Amniotic stem cell (primary cell): ENCODE measurements at places on chromosomes 7 and 10.

GRCh38 chr10:106714734-106715555, 449.6 kb downstream of the SORCS1 start:
- no peak for DNase-seq

DNA sequence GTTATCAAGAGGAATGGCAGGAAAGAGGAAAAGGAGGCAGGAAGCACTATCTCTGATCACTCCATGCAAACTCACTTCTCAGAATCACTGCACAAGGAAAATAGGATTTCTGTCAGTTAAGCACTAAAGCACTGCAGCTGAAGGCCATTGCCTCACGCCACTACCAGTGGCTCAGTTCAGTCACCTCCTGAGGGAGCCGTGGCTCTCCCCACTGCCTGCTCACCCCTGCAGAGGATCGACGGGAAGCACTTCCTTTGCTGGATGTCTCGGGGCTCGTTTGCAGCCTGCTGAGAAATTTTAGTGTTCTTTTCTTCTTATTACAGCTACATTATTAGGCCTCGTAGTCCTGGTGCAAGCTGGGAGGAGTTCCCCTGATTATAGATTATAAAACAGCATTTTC, 90.1 kb upstream of the ADCY1 start:
- no peak for DNase-seq

DNA sequence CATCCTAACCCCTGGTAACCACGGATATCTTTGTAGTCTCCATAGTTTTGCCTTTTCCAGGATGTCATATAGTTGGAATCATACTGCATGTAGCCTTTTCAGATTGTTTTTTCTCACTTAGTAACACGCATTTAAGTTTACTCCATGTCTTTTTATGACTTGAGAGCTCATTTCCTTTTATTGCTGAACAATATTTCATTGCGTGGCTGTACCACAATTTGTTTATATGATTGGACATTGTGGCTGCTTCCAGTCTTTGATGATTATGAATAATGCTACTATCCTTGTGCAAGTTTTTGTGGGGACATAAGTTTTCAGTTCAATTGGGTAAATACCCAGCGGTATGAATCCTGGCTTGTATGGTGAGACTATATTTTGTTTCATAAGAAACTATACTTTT, 60.8 kb downstream of the AOAH start:
- no peak for DNase-seq

DNA sequence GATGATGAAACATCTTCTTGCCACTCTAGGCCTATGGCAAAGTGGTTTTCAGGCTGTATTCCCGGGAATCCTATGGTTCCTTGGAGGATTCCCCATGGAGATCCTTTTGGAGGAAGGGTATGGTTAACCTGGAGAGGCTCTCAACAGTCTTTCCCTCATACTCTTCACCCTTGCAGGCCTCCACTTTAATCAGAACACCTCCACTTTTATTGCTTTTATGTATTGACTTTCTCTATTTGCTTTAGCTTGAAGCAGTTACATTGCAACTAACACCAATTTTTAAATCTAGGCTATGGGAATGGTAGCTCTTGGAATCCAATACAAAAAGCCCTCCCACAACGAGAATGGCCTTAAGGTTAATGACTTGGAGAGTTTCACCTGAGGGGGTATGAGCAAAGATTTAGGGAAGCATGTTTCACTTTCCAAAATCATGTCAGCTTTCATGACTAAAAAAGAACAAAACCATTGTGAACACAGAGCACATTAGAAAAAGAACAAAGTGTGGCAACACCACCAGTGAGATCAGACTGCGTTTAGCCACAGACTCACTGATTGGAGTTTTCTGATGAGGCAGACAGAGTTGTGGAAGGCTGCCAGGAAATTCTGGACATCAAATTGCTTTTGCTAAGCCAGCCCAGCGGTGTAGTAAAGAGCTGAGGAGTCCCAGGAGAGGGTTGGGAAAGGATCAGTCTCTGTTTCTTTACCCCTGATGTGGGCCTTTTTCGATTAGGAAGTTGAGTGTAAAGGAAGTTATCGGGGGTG, 130.4 kb upstream of the BMPER start:
- no peak for DNase-seq

DNA sequence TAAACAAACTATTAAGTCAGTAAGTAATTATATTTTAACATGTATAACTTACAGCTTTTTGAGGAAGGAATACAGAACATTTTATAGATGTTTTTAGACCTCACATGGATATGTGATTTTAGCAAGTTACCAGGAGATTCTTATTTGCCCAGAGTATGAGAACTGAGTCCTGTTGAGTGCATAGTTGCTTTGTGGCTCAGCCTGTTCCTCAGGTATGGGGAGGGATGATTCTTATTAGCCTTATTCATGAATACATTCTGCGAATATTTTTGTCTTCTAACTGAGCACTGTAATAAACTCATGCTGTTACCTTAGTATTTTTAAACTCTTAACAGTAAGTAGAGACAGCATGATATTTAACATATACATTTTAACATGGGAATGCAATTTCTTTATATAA, 17.9 kb downstream of the BTAF1 start:
- no peak for DNase-seq

DNA sequence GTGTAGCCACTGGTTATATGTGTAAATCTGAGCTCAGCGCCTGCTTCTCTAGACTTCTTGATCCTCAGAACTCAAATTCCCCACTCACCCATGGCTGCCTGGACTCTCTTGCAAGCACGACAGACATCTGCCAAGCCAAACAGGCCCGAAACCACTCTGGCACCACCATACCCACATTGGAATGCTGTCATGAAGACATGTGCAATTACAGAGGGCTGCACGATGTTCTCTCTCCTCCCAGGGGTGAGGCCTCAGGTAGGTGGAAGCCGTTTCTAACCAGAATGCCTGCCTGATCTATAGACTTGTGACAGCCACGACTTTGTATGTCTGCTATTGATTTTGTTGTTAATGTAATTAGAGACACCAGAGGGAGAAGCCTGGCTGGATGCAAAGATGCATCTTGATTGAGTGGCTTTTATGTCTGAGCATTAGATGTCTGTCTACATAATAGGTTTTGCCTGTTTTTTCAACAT, 4.0 kb downstream of the BAMBI start:
- DNase-seq, result no peak

DNA sequence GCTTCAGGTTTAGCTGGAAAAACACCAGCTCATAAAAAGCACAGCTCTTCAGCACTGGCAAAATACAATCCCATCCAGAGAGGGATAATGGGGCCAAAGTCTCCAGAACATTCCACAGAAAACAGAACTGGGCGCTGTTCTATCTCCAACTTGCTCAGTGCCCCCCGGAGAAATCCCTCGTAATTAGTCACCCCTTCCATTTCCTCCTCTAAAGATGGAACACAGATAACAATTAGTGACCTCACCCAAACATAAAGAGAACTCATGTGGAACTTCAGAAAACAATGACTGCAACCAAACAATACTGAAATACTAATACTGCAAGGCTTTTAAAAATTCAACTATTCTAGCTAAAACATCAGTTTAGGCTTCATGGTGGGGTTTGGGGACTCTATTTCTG, 46.3 kb downstream of the KIAA1549 start:
- DNase-seq, result no peak

DNA sequence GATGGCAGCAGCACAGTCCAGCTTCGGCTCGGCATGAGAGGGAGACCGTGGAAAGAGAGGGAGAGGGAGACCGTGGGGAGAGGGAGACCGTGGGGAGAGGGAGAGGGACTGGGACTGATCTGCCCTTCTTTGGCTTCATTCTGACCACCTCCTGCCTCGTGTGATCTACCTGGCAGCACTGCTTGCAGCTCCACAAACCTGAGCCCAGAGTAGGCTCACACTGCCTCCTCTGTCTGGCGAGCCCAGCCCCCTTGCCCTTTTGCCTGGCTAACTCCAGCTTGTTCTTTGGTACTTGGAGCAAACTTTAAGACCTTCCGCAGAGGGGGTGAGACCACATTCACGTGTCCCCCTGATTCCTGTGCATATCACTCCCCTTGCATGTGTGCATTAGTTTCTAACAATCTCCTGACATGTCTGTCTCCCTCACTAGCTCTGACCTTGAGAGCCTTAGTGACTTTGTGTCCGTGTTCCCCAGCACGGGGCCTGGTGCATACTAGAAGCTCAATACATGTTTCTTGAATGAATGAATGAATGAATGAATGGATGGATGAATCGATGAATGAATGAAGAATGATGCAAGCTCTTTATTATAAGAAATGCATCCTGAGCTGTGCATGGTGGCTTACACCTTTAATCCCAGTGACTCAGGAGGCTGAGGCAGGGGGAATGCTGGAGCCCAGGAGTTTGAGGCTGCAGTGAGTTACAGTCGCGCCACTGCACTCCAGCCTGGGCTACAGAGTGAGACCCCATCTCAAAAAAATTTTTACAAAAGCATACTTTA, 31.2 kb downstream of the UBTD1 start:
- no peak for DNase-seq

DNA sequence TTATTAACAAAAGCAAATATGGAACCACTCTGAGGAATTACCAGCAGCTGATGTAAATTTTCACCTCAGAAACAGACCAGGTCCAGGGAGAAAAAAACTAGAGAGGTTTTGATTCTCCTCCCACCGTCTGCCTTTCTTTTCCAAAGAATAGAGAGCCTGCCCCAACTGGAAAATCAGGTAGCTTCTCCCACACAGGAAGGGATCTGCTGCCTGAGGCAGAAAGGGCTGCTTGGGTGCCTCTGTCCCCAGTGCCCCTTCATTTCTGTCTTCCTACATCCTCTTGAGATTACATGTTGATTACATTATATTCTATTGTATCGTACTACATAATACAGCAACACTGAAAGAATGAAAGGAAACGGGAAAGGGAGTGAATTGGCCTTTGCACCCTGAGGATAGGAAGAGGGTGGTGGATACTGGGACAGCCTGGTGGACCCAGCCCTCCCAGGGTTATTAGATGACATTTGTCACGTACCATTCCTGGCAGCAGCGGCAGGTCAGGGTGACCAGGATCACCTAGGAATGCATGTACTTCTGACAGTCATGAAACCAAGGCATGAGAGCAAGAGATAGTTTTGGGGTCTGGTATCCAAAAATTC, 8.9 kb downstream of the ST8SIA6 start:
- no peak for DNase-seq

- DNase-seq, result no peak
These were observed 17.2 kb downstream of the INPP5F start for GRCh38 chr10:119742947-119743648.

- DNase-seq, result no peak
These were observed 107.7 kb upstream of the ADO start for GRCh38 chr10:62696798-62697197.

DNA sequence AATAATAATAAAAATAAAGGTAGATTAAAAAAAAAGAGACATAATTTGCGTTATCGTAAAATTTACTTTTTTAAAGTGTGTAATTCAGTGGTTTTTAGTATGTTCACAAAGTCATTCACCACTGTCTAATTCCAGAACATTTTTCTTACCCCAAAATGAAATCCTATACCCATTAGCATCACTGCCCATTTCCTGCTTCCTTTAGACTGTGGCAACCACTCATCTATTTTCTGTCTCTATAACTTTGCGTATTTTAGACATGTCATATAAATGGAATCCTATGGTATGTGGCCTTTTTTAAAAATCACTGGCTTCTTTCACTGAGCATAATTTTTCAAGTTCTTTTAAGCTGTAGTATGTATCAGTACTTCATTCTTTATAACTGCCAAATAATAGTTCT, 53.6 kb downstream of the KAT6B start:
- no peak for DNase-seq

DNA sequence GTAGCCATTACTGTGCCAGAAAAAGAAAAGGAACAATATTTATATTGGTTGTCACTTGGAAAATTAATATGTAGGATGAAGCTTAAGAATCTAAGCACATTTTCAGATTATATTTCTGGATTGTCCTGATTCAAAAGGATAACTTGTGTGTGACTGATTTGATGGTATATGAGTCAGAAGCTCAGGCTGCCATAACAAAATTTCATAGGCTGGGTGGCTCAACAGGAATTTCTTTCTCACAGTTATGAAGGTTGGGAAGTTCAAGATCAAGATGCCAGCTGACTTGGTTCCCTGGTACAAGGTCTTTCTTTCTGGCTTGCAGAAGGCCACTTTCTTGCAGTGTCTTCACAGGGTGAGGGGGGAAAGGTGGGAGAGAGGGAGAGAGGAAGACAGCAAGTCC, 108.5 kb downstream of the ST7 start:
- DNase-seq, result no peak

DNA sequence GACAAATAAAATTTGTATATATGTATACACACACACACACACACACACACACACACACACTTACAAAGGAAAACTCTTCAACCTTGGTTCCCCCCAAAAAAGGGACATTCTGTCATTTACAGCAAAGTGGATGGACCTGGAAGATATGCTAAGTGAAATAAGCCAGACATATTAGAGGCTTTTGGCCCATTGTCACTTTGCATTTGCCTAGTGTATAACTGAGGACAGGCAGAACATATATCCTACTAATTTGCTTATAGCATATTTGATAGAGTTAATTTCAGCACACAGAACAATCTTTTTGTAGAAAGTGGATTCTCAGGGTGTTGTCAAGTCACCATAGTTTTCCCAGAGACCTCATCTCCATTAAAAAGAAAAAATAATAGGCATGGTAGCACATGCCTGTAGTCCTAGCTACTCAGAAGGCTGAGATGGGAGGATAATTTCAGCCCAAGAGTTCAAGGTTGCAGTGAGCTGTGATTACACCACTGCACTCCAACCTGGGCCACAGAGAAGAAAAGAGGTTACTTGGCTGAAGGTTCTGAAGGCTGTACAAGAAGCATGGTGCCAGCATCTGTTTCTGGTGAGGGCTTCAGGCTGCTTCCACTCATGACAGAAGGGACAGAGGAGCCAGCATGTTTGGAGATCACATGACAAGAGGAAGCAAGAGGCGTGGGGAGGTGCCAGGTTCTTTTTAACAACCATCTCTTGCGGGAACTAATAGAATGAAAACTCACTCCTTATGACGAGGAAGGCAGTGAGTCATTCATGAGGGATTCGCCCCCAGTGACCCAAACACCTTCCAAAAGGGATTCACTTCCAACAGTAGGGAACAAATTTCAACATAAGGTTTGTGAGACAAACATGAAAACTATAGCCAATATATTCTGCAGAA, 135.6 kb downstream of the TMEM168 start:
- DNase-seq, result no peak

GRCh38 chr10:113007343-113007771, 57.3 kb downstream of the TCF7L2 start:
- no peak for DNase-seq

- no peak for DNase-seq
These were observed 328.8 kb upstream of the MAGI2 start for GRCh38 chr7:79782256-79782655.

DNA sequence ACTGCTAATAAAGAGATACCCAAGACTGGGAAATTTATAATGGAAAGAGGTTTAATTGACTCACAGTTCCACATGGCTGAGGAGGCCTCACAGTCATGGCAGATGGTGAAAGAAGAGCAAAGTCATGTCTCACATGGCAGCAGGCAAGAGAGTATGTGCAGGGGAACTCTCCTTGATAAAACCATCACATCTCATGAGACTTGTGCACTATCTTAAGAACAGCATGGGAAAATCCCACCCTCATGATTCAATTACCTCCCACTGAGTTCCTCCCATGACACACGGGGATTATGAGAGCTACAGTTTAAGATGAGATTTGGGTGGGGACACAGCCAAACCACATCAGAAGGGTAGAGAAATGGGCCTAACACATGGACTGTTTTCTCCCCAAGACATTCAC, 156.3 kb downstream of the CCDC71L start:
- DNase-seq, result no peak
